GM12865 (cell line): ENCODE measurements at places on chromosomes 7 and 10.

DNA sequence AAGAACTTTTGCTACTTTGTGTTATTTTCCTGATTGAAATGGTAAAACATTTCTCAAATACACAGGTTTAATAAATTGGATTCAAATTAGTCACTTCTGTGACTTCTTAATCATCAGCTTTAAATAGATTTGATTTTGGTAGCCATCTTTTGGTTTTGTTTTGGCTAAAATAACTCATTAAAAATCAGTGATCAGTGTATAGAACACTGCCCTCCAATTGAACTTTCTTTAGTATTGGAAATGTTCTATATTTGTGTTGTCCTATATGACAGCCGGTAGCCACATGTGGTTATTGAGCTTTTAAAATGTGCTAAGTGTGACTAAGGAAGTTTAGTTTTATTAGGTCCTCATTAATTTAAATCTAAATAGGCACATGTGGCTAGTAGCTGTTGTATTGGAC, 50.4 kb downstream of the GLCCI1 start:
- DNase-seq, result no peak

DNA sequence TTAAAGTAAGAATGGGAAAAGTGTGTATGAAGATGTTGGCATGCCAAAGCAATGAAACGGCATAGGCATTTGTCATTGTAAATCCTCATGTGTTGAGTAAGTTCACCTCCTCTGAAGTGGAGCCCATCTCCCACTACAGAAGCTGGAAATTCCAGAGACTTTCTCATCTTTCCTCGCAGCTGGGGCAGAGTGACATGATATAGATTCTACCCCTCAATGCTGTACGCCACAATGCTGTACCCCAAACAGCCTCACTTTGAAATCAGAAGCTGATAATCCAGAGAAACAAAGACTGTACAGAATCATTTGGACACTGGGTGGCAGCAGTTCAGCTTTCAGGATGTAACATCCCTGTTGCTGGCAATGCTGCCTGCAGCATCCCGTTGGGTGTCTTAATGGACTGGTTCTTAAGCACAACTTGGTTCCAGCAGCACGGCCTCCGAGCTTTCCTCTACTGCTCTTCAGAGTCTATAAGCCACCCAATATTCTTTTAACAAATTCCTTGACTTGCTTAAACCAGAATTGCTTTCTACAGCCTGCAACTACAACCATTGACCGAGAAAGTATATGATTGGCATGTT, 18.8 kb downstream of the ZC3HAV1L start:
- peak; percentile 78 for DNase-seq

DNA sequence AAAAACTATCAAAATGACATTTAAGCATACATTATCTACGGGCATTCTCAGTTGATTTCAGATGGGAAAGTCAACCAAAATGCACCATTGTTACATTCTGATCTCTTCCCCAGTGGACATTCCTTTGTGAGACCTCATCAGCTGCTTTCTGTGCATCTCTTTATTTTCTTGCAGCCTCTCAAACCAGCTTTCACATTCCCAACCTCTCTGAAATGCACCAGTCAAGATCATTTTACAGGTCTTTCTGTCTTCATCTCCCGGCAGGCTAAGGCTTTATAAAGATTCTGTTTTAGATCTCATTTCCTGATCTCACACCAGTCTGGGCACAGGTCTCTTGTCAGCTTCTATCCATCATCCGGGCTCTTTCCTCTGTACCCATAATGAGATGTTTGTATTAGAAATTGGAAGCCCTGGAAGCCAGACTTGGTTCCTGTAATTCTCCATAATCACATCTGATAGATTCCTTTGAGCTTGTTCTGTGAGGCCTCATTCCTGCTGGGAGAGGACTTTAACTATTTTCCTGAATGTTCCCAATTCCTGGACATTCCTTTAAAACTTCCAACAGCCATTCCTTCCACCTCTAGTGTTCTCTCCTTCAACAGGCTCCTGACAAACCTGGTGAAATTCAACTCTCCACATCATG, 44.3 kb upstream of the ARL4A start:
- DNase-seq, result no peak

DNA sequence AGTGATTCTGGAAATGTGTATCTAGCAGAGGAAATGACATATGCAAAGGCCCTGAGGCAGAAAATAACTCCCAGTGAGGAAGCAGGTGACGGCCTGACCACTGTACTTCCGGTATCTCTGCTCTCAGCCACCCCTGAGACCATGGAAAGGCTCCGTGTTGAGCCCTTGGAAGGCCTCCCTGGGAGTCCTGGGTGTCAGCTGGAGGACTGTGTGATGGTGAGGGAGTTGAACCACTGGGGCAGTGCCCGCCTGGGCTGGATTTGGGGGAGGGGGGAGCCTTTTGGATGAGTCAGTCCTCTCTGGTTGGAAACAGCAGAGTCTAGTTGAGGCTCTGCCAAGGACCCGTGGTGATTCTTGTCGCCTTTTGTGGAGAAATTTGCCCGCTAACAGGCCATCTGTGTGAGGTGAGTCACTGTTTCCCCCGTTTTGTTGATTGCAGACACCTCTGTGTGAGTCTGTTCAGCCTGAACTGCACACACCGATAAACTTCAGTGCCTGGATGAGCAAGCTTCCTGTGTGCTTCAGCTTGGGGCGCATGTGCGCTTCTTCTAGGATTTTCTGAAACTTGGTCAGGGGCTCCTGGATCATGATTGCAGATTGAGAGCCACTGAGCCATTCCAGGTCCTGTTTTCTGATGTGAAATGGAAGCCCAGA, 98.6 kb downstream of the GRK5 start:
- DNase-seq, result peak; percentile 90

DNA sequence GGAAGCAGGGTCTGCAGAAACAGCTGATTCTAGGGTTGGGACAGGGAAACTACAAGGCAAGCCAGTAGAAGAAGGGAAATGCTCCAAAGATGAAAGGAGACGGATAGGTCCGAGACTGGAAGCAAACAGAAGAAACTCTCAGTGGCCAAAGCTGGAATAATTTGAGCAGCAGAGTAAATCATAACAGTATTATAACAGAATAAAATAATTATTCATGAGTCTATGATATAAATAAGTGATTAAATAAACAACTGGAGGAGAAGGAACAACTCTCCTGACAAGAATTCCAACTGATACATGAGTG, 27.6 kb downstream of the EZH2 start:
- no peak for DNase-seq

GRCh38 chr7:22542254-22542653, 42.3 kb upstream of the STEAP1B start:
- DNase-seq, result no peak

DNA sequence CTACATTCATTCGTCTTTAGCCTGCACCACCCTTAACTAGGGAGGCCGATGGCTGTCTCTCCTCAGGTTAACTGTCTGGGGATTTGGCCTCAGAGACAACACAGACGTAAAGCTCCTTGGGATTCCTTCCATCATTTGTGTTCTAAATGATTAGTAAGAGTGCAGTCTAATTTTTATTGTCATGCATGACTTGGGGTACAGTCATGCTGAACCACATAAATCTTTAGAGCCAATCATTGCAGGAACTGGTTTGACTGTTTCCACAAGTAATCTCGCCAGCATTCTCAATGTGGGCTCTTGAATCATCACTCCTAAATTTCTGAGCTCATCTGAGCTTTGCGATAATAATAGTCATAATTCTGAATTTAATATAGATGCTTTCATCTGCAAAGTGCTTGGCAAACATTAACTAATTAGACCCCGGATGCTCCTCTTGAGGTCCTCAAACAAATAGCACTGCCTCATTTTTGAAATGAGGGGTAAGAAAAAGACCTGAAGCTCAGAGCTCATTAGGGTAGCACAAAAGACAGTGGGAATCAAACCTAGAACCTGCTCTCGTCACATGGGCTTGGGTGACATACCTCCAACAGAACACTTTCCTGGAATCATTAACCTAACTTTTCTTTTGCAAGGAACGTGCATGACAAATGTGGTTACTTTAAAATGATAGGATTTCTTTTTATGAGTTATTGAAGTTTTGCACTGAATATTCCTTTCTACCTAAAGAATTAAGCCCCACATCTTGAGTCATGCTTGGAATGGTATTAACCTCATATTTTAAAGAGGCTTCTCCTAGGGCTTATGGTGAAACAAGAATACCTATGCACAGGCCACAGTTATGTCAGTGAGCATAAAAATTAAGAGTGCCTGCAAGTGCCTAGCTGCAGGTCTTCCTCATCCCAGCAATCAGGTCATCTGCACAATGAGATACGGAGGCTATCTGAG, 118.9 kb upstream of the NRP1 start:
- DNase-seq, result no peak

DNA sequence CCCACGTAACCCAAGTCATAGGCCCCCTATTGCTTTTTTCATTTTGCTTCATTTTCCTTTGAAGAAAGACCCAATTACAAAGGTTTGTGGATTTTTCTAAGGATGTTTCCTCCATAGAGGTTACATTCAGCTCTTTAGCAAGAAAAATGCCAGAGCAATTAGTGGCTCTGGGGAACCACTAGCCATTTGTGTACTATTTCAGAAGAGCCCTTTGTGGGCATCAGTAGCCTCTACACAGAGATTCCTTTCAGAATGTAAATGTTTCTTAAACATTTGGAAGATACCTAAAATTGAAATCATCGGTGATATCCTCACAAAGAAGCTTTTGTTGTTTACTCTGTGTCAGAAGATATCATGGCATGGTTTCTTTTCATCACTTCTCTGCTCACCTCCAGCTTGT, 291.0 kb upstream of the KMT2E start:
- no peak for DNase-seq

GRCh38 chr10:104123397-104123796, 1.4 kb downstream of the SFR1 start:
- no peak for DNase-seq

DNA sequence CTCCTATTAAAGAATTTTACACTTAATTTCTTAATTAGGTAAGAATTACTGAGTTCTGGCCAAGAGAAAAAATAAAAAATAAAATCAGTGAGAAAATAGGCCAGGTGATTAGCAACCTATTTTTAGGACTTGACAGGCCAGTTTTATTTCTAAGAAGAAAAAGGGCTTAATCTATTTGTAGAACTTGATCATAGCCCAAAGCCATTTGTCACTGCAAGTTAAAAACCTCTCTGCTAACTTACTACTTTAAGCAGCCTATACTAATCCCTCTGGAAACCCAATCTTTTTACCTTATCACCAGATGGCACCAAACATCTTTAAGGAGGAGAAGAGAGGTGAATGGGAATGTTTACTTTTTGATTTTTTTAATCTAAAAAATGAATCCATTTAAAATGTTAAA, 222.1 kb upstream of the RHOBTB1 start:
- no peak for DNase-seq

DNA sequence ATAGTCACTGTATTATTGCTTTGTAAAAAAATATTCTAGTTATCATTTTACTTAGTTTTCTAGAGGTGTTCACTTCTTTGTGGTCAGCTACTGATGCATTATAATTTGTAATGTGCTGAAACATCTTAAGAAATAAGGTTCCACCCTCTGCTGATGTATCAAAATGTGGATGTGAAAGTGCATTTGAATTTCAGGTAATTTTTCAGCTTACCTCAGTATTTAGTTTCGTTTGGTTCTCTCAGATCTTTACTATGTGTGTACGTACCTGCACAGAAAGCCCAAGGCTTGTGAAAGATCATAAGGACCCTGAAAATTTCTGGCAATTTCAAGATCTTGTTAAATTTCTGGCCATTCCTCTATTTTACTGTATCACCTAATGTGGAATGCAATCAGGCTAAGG, 542.3 kb upstream of the TPK1 start:
- no peak for DNase-seq

DNA sequence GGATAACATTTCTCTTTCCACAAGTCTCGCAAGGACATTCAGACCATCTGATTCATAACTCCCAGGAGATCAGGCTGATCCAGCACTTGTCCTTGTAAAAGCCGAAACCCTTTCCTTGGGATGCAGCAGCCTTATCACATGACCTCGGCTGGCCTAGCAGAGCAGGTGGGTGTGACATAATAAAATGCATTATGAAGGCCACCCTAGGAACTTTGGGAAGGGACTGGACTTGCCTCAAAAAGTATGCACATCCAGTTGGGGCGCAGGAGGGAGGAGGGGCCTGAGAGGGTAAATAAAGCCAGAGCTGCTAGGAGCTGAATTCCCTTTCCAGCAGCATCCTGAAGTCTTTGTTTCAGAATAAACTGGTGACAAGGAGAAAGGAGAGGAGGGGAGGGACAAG, 260.8 kb downstream of the SNX13 start:
- DNase-seq, result no peak

GRCh38 chr10:4847561-4848355, 21.8 kb downstream of the AKR1E2 start:
- DNase-seq, result no peak

GRCh38 chr7:87935384-87935706, 1.3 kb downstream of the ADAM22 start:
- peak; percentile 28 for DNase-seq

- DNase-seq, result no peak
Measured at GRCh38 chr10:85596389-85596788, 770.2 kb downstream of the GRID1 start.

GRCh38 chr10:43391496-43391895, 17.5 kb downstream of the HNRNPF start:
- no peak for DNase-seq

GRCh38 chr10:29254123-29255046, 34.5 kb upstream of the LYZL1 start:
- peak; percentile 60 for DNase-seq

DNA sequence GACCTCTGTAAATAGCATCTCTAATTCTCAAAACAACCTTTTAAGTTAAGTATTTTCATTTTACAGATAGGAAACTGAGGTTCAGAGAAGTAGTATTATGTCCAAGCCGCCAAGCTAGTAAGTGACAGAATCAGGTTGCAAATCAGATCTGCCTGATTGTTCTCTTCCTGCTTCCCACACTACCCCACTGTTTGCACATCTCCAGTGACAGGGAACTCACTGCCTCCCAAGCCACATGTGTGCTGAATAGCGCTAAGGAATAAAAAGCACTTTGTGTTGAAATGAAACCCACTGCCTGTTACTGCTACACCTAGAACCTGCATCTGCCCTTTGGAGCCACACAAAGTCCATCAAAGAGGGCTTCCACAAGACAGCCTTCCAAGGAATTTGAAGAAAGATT, 45.1 kb upstream of the WDR11 start:
- no peak for DNase-seq

GRCh38 chr10:110919349-110919931, at the start of gene SHOC2:
Gene SHOC2 (plus strand): TSS chr10:110919604. CDS start chr10:110964359, 44,755 bp downstream.
- DNase-seq, result peak; percentile 100

GRCh38 chr7:91140286-91140685, 123.9 kb upstream of the FZD1 start:
- no peak for DNase-seq

DNA sequence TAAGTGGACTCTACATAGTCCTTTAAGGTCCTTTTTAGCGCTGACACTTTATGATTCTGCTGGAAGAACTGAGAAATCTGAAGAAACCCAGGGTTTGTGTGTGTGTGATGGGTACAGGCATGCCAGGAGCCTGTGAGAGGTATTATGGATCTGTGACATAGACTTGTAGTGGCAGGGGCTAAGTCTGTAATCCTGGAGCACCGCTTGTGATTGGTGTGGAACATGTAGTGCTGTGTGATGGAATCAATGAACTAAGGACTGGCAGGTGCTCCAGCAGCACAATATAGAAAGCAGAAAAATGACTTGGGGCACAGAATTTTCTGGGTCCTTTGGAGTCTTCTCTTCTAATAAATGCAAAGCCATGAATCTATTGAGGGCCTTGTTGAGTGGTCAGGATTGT, 163.9 kb downstream of the ST7 start:
- DNase-seq, result no peak
